Stimulated activated CD4-positive, alpha-beta T cell treated with anti-CD3 and anti-CD28 coated beads, Interleukin-12 subunit alpha, Interleukin-12 subunit beta, amount 100 ng/mL, for 4 hours (primary cell): ENCODE measurements at places on chromosomes 3 and 15.

DNA sequence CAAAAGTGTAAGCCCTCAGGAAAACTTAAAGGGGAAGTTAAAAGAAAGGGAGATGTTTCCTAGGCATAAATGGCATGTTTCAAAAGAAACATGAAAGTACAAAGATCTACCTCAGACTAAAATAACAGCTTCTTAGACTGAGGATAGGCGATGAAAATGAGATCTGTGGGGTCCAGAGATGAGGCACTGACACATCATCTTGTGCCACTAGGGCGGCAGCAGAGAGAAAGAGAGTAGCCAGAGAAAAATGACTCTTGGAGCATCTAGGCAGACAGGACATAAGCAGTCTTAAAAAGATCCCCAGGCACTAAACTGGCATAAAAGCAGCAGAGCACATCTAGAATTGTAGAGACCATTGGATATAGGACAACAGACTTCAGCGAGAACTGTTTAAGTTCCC lies 42.5 kb upstream of the RFX7 start:
- DNase-seq, result no peak

DNA sequence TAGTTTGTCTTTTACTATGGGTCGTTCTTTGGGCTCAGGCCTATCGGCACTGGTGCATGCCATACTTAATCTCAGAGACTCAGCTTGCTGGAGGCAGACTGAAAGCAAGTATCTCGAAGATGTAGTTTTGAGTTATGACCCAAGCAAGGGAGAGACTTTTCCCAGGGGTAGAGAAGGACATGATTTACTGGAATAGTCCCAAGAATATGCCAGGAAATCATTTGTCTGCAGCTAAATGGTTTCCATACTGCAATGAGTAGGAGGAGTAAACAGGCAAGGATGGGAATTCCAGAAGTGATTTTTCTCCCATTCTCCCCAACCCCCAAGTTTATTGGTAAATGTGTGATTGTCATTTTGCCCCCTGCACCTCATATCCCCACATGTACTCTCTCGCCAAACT lies 35.4 kb upstream of the LACTB start:
- DNase-seq, result no peak

DNA sequence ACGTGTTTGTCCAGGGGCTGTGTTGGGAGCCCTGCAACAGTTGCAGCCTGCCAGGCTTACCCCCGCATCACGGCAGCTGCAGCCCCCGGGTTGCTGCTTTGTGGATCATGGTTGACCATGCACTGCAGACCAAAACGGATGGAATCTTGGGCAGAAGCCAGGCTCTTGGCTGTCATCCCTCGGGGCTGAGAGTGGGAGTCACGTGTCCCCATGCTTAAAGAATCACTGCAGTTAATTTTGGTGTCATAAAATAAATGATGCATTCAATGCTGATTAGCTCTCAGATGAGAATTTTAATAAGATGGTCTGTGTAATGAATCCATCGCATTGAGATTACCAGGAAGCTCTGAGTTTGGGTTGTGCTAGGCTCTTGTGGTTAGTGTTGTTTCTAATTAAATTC lies 115.6 kb downstream of the CHDH start:
- no peak for DNase-seq

DNA sequence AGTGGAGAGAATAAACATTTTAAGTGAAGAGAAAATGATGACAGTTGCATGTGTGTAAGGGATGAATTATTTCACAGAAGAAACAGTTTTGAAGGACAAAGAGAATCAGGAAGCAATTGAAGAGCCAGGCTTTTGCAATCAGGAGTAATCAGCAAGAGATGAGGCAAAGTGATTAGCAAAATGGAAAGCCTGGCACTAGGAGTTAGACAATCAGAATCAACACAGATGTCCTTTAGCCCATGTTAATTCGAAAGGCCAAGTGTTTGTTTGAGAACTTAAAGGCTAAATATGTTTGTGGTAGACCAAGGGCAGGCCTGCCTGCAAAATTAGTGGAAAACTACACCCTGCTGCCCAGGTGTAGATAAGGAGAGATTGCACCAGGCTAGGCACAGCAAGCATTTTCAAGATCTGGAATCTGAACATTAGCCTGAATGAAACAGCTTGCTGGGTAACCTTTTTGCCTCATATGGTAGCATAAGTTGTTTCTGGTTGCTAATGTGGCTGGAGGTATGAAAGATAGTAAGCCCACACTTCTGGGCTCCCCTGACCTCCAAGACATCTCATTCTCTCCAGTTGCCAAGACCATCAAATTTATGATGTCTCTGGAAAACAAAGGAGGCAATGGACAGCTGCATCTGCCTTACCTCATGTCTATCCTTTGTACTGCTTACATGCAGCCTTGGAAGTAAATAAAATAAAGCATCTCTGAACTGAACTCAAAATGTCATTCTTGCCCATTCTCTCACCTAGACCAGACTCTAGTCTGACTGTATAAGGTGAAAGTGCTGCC lies 22.0 kb upstream of the LEKR1 start:
- no peak for DNase-seq

GRCh38 chr15:57462381-57462780 lies 86.1 kb downstream of the CGNL1 start:
- DNase-seq, result no peak

DNA sequence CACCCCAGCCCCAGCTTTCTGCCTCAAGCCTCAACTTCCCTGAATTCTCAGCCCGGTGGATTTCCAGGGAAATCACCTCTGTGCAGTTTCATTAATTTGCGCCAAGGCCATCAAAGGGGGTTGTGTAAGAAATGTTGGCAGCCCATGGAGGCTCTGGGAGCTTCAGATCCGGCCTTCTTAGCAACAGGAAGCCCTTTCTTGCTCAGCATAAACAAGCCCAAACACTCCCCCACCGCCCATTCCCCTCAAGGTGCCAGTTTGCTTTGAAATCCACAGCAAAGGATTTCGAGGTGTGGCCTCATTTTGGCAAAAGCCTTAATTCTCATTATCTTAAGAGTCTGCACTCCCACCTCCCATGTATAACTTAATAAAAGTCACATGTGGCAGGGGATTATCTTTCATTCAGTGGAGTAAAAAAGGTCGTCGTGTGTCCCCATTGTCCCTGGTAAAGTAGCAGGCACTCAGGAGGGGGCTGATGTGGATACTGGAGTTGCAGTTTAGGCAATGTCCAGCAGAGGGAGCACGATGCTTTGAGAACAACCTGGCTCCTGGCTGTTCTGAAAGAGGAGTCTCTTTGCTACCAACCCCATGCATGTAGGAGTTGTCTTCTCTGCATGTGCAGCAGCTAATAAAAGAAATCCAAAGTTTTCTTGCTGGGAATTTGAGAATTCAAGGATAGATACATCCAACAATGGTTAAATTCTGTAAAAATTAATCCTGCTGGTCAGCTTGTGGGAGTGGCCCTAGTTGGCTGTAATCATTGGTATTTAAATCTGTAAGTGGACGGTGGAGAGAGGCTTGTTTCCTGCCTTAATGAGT lies 39.5 kb downstream of the EBLN2 start:
- DNase-seq, result peak; percentile 75

DNA sequence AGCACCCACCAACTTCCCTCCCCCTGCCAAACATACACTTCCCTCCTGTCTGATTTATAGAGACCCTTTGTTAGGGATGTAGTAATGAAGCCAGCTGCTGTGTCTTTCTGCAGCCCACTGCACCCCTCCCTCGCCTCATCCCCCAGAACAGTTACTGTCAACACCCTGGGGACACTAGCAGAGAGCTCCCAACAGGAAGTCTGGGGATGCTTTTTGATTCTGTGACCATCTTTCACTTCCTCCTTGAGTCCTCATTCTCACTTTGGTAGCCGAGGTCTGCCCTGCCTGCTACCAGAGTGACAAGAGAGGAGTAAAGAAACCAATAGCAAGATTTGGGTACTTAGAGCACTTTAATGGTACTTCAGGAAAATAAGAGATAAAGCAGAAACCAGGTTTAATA lies 201.6 kb downstream of the SATB1 start:
- DNase-seq, result no peak

GRCh38 chr3:173552526-173552925 lies 155.0 kb downstream of the NLGN1 start:
- no peak for DNase-seq

DNA sequence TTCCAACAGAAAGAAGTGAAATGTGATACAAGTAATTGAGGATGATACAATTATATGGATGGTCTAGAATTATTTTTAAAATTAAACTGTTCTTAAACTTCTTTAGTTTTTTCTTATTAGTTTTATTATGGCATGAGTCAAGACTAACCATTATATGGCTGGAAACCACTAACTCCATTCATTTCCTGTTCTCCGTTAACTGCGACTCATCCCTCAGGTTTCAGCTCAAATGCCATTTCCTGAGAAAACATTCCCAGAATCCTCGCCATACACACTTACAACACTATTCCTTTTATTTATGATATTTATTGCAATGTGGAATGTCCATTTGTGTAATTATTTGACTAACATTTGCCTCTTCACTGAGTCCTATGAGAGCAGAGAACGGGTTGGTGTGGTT lies 394.1 kb downstream of the SOX2 start:
- DNase-seq, result no peak

DNA sequence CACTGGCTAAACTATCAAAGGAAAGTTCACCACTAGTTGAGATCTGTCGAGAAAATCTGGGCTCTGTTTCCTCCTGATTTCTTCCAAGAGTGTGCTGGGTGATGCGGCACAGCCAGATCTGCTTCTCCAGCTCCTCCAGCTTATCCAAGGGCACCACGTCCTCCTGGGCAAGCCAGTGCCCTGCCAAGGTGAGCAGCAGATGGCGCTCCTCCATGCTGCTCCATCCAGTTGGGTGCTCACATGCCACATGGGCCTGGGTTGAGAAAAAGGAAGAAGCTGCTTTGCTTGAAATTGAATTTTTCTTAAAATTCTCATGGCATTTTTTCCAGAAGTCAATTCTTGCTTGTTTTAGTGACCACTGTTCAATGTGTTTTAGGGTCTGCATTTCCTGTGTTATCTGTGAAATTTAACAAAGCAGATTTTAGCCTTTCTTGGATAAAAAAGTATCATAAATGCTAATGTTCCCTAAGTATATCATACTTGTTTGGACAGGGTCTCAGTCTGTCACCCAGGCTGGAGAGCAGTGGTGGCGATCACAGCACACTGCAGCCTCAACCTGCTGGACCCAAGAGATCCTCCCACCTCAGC lies 47.3 kb downstream of the EIF3J start:
- peak; percentile 55 for DNase-seq

- DNase-seq, result no peak
These were observed 11.6 kb downstream of the TMEM212 start for GRCh38 chr3:171854649-171855305.

DNA sequence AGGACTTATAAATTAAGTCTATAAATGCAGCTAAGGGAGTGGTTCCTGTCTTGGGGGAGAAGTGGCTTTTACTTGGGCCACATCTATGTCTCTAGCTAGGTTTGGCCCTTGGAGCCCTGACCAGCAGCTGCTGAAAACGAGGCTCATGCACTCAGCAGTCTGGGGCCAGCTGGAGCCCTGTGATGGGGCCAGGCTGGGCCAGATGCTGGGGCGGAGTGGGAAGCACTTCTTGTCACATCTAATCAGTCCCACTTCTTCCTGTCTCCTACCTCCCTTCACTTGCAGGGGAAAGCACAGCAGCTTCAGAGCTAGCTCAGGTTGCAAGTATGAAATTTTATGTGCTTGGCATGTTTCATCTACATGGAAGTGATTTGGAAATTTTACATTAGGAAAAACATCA lies 209.9 kb upstream of the ROPN1 start:
- no peak for DNase-seq

- no peak for DNase-seq
These were observed 164.5 kb downstream of the EBLN2 start for GRCh38 chr3:73225991-73226390.

GRCh38 chr15:40918799-40919392 lies 10.2 kb upstream of the DLL4 start:
- DNase-seq, result no peak
